ENCODE measurements at places on chromosomes 6 and 20.

- peak; percentile 55 for DNase-seq
These were observed 19.0 kb downstream of the DLL1 start for GRCh38 chr6:170271771-170272314.

DNA sequence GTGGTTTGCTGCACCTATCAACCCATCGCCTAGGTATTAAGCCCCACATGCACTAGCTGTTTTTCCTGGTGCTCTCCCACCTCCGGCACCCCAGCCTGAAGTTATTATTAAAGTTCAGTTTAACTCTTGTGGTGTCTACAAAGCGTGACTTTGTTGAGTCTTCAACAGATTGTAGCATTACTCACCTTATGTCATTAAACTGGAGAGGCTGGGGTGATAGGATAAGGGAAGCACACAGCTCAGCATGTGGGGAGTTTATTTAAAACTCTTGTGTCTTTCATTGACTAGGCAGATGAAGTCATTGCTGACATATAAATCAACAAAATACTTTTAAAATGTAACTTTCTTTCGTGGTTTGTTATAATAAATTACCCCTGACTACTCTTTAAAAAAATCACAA, 84.7 kb upstream of the GCM1 start:
- DNase-seq = no peak

- no peak for DNase-seq
These were observed 399.3 kb downstream of the KHDRBS2 start for GRCh38 chr6:61886608-61887259.

DNA sequence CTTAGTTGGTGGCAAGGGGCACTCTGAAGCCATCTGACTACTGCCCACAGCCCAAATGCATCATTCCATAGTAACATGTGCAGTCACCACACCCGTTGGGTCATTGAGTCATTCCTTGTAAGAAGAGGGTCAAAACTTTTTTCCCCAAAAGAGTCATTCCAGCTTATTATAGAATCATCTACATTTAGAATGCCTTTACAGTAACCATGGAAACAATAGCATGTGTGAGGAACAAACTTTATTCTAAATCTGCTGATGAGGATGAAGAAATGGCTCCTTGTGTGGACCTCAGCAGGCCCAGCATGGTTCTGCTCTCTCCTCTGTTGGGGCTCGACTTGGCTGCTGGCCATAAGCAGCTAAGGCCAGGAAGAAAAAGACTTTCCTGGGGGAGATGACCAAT, 111.2 kb upstream of the PTPRT start:
- no peak for DNase-seq

DNA sequence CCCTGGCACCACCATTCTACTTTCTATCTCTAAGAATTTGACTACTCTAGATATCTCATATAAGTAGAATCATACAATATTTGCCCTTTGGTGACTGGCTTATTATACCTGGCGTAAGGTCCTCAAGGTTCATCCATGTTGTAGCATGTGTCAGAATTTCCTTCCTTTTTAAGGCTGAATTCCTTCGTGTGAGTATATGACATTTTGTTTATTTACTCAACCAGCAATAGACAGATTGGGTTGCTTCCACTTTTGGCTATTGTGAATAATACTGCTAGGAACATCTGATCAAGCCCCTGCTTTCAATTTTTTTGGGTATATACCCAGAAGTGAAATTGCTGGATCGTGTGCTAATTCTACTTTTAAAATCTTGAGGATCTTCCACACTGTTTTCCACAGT, 232.8 kb upstream of the MCHR2 start:
- DNase-seq = no peak

DNA sequence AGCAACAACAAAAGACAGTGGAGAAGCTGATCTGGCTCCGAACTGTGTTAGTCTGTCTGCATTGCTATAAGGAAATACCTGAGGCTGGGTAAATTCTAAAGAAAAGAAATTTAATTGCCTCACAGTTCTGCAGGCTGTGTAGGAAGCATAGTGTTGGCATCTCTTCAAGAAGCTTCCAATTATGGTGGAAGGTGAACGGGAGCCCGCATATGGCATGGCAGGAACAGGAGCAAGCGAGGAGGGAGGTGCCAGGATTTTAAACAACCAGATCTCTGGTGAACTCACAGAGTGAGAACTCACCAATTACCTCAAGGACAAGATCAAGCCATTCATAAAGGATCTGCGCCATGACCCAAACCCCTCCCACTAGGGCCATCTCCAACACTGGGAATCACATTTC, 293.5 kb downstream of the SMOC2 start:
- no peak for DNase-seq

DNA sequence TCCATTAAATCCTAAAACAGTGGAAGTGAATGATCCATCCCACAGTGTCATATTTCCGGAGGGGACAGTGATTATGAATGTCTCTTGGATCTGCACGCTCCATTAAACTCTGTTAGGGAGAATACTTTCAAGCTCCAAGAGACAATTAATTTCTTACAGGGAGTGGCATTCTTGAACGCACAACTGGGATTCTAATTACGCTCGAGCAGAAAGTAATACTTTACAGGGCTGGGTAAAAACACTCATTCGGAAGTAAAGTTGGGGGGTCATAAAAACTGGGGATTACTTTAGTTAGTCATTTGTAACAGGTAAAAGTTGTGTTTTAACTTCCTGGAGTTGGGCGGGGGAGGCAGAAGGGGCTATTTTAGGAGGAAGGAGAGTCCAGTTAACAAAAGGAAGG, 151.8 kb downstream of the ZFP64 start:
- no peak for DNase-seq

- DNase-seq = no peak
These were observed 31.5 kb downstream of the TXNDC5 start for GRCh38 chr6:7879043-7879442.

DNA sequence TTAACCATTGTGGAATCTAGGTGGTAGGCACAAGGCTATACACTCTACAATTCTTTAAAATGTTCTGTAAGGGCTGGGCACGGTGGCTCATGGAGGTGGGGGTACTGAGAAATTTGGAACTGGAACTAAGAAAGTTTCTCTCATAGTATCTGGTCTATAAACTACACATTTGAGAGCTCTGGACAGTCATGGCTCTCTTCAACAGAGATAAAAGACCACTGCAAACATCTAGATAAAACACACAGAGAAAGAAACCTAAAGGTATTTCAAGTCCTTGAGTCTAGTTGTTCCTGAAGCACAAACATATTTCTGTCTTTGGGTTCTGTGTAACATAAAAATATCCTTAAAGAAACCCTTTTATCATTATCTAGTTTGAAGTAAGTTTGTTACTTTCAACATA, 35.2 kb downstream of the ILRUN start:
- DNase-seq = no peak

GRCh38 chr6:33905071-33905609, 101.3 kb upstream of the MLN start:
- DNase-seq = no peak

DNA sequence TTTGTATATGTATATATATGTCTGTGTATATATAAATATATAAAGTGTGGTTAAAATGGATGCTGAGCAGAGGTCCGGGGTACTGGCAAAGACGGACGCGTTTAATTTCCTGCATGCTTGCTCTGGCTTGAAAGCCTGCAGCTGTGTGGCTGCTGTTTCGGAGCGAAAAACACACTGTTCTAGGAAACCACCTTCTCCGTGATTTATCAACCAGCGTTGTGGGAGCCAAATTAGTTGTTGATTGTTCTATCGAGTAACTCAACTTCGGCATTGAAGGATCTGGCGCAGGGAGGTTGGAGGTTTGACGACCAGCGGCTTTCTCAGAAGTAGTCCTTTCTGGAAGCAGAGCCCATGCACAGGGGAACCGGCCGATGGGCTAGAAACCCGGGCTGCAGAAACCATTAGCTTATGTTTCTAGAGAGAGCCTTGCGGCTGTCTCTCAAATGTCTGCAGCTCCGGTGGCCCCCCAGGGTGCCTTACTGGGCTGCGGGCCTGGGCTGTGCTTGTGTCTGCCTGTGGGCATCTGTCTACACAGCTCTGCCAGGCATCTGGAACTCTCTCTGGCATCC, 81.8 kb downstream of the EDN3 start:
- no peak for DNase-seq

DNA sequence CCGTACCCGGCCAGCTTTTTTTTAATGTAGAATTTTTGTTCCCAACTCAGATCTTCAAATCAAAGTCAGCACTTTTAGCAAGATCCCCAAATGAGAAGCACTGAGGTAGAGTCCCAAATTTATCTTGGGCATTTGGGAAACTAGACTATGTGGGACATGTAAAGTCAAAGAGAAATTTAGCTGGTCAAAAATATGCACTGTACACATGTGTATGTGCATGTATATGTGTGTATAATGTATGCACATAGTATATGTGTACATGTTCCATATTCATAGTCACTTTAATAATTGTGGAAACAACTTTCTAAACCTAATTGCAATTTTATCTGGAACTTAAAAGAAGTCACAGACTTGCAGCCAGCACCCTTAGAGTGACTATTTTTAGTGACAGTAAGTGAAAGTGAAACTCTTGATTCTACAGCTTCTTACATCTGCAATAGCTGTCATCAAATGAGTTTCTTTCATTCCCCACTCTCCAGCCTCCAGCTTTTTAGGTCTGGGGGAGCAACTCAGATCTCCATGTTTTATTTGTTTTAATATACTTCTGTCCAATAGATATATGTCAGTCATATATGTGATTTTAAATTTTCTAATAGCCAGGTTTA, 53.6 kb downstream of the CDC40 start:
- DNase-seq = no peak

- peak; percentile 72 for DNase-seq
These were observed at the start of gene SCAF8 for GRCh38 chr6:154733183-154733625. TSS of gene SCAF8 (plus strand) at chr6:154733416. CDS start at chr6:154733901, 485 bp downstream.

DNA sequence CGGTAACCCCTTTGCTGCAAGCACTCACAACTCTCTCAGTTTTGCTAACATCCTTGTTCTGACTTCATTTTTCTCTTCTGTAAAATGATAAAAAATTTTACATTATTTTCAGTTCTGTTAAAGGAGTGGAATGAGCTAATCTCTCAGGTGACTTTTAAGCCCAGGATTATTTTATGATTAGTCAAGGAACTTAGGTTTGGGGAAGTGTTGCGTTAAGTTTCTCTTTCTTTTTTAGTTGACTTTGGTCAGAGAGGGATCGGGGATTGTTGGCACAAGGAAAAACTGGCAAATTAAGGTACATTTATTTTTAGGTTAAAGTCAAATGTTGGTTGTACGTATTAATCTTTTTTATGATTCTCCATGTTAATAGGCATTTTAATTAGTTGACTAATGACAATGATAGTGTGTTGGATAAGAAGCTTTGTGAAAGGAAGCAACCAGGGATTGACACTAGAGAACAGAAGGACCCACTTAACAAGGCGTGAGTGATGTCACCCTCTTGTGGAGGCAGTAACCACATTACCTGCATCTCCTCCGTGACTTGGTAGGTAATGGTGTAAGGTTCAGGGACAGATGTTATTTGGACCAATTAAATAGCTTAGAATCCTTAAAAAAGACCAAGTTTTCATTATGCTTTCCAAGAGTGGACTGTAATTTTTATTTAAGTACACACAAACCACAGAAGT, 31.6 kb downstream of the CD83 start:
- no peak for DNase-seq

- no peak for DNase-seq
These were observed 45.4 kb upstream of the AGPAT4 start for GRCh38 chr6:161319231-161319630.

DNA sequence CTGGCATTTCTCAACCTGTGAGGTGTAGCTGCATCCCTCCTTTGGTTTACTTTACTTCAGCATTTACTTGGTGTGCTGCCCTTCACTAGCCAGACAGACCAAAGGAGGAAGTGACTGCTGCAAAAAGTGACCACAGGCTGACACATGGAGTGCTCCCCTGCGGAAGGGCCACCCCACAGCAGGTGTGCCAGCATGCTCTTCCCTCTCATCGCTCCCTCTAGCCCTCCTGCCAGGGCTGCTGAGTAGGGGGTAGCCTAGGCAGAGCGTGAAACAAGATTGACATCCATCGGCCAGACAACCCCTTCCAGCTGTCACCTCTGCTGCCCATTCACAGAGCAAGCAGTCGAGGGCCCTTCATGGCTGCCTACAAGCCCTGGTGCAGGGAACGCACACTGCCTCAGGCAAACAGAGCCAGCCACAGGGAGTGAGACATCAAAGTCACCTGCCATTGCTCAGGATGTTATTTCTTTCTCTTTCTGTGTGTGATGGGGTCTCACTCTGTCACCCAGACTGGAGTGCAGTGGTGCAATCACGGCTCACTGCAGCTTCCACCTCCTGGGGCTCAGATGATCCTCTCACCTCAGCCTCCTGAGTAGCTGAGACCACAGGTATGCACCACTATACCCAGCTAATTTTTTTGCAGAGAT, 102.0 kb upstream of the RPS6KA2 start:
- no peak for DNase-seq

DNA sequence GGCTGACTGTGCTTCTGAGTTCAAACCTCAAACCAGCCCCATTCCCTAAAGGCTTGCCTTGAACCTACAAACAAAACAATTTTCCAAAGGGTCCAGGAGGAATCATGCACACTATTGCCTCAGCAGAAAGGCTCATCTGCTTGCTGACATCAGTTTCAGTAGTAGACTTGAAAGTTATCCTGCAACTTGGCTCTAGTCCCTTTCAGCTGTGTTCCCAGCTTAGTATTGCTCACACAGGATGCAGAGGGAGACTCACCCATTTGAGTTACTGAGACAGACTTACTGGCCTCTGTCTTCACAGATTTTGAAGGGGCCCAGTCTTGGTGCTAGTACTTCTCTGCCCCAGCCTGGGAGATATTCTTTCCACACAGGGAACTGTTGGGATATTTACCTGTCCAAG, 38.5 kb upstream of the TFB1M start:
- no peak for DNase-seq

GRCh38 chr6:43368259-43369160, 937 bp downstream of the ZNF318 start:
- no peak for DNase-seq

- DNase-seq = no peak
These were observed 243.5 kb downstream of the FRK start for GRCh38 chr6:115817161-115817560.

DNA sequence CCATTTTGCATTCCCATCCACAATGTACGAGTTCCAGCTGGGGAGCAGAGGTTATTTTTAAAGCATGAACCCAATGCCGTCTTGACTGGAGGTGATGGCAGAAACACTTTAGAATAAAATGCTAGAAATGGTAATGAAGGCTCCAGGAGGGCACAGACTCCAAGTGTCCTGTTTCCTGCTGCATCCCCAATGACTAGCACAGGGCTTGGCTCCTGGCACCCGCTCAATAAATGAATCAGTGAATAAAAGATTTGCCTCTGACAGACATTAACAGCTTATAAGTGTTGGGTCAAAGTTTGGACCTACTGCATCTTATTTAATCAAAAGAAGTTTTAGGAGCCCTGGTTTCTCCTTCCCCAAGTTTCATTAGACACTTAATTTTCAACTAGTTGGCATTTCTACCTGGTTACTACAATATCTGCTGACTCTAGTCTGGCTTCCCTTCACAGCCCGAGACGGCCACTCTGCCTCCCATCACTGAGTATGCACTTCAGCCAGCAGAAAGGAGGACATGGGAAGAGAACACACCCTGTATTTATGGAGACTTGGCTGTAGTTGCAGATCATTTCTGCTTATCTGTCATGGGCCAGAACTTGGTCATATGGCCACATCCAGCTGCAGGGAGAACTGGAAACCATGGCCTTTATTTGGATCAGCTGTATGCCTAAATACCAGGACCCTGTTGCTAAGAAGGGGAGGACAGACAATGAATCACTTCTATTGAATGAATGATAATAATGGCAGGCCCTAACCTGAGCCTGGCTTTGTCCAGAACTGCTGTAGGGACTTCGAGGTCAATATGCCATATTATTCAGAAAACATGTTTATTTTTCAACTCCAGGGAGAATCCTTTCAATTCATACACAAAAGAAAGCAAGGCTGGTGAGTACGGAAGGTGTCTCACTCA, 63.1 kb downstream of the TTI1 start:
- DNase-seq = no peak

GRCh38 chr6:75503291-75503690, 9.7 kb upstream of the FILIP1 start:
- DNase-seq = no peak

All from stimulated activated CD4-positive, alpha-beta T cell treated with anti-CD3 and anti-CD28 coated beads, TNF-alpha, amount 100 ng/mL, for 24 hours (primary cell).